ENCODE measurements at places on chromosomes 3 and 15.

DNA sequence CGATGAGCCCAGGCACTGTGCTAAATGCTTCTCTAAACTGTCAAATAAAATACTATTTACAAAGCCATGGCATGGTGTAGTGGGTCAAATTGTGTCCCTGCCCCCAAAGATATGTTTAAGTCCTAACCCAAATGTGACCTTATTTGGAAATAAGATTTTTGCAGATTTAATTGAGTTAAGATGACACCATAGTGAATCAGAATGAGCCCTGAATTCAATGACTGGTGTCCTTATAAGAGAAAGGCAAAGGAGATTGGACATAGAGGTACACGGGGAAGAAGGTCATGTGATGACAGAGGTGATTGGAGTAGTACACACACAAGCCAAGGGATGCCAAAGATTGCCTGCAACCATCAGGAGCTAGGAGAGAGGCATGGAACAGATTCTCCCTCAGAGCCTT lies 121.6 kb upstream of the VEPH1 start:
- no peak for DNase-seq

GRCh38 chr3:58167431-58168351 lies 43.1 kb downstream of the DNASE1L3 start:
- no peak for DNase-seq

GRCh38 chr3:41188306-41188705 lies 11.0 kb upstream of the CTNNB1 start:
- no peak for DNase-seq

GRCh38 chr15:51253366-51253765 lies 85.0 kb downstream of the CYP19A1 start:
- DNase-seq: no peak

DNA sequence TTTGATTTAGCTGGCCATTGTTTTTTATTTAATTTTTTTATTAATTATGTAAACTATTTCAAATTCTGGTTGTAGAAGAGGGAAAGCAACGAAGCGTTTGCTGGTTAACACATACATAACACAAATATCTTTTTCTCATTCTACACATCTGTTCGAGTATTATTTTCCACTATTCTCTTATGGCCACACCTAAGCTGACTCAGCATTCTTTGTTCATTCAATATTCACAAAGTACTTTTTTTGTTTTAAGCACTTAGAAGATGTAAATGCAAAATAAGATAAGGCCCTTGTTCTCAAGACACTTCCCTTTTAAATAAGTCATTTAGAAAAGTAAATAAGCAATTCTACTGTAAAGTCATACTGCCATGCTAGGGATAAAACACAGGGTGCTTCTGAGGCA lies 45.4 kb downstream of the CADM2 start:
- DNase-seq: no peak

- no peak for DNase-seq
Measured at GRCh38 chr15:96358001-96358801, 27.7 kb downstream of the NR2F2 start.

Data from Panc1 (cell line).